Keratinocyte (primary cell): ENCODE measurements at places on chromosomes 13 and 19. TPM values are rescaled to one million over a fixed set of nuclear protein-coding genes. Genes with fewer than 3 reads are reported as not detected.

Gene S1PR4
- polyA plus RNA-seq, result 0.08 to 0.14 TPM in 2 of 3 replicates, not detected in the other

Gene TINCR
- polyA plus RNA-seq, result 5.6 to 20.3 TPM (median 9.7 TPM) in 3 replicates

Gene COMMD6
- polyA plus RNA-seq, result 96.8 to 451 TPM (median 403 TPM) in 3 replicates

Gene ZNF154
- polyA plus RNA-seq, result 1.7 to 2.8 TPM (median 2.3 TPM) in 3 replicates

Gene LRRC63
- 0.02 to 0.05 TPM in 2 of 3 replicates, not detected in the other for polyA plus RNA-seq

Gene ZSCAN4
- 0.08 to 0.26 TPM (median 0.18 TPM) in 3 replicates for polyA plus RNA-seq

GRCh38 chr19:56133858-56134653 is 7.0 kb upstream of the ZNF444 start:
- H3K36me3 ChIP-seq, result no peaks in the 10 kb centered on the region
- no peak for DNase-seq
- peaks cover 11% of the 10 kb centered on the region for H3K4me1 ChIP-seq
- no peak overlapping the region for H3K4me3 ChIP-seq
- H3K27ac ChIP-seq, result peak overlapping the region; percentile 58

GRCh38 chr13:114064450-114065140 is 67.8 kb downstream of the RASA3 start:
- no peak for DNase-seq
- no peaks in the 10 kb centered on the region for H3K27me3 ChIP-seq
- H3K4me3 ChIP-seq, result peak overlapping the region; percentile 60
- peak overlapping the region; percentile 76 for H3K27ac ChIP-seq

GRCh38 chr13:83350569-83350968 is 531.7 kb downstream of the SLITRK1 start:
- H3K36me3 ChIP-seq, result no peaks in the 10 kb centered on the region
- H3K27me3 ChIP-seq, result no peaks in the 10 kb centered on the region
- H3K4me1 ChIP-seq, result no peaks in the 10 kb centered on the region
- no peak overlapping the region for H3K27ac ChIP-seq

- H3K36me3 ChIP-seq, result no peaks in the 10 kb centered on the region
- H3K4me3 ChIP-seq, result peak overlapping the region; percentile 69
- H3K27me3 ChIP-seq, result no peaks in the 10 kb centered on the region
- H3K27ac ChIP-seq, result peak overlapping the region; percentile 73
- H3K4me1 ChIP-seq, result peaks cover 18% of the 10 kb centered on the region
Observed at GRCh38 chr13:32736648-32737047, 150.4 kb downstream of the PDS5B start.

DNA sequence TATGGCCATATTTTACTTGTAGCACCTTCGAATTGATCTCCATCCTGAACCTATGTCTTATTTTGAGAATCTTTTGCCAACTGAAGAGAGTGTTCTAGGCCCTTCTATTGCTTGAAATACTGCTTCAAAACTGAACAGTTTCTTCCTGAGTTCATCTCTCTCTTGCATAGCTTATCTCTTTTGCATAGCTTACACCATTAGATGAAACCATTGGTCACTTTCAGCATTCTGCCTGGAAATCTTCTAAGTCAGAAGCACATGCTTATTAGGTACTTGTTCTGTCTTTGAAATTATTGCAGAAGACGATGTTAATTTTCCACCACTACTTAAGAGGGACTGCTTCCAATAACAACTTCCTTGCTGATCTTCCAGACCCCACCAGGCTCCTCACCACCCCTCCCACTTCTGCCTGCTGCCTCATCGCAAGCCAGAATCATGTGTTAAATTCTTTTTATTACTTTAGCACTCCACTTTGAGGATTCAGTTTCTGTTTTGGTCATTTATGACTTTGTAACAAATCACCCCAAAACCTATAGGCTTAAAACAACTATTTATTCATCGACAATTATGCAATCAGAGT is 122.4 kb upstream of the MAB21L1 start:
- no peaks in the 10 kb centered on the region for H3K36me3 ChIP-seq
- no peaks in the 10 kb centered on the region for H3K4me1 ChIP-seq
- no peak overlapping the region for H3K27ac ChIP-seq
- H3K27me3 ChIP-seq, result no peaks in the 10 kb centered on the region
- no peak overlapping the region for H3K4me3 ChIP-seq
- DNase-seq, result no peak
